Esophagus squamous epithelium (tissue), 5 donors: ENCODE measurements at places on chromosomes 5 and 9.

- DNase-seq = no peak
These were observed 9.9 kb upstream of the NINJ1 start for GRCh38 chr9:93143830-93144530.

DNA sequence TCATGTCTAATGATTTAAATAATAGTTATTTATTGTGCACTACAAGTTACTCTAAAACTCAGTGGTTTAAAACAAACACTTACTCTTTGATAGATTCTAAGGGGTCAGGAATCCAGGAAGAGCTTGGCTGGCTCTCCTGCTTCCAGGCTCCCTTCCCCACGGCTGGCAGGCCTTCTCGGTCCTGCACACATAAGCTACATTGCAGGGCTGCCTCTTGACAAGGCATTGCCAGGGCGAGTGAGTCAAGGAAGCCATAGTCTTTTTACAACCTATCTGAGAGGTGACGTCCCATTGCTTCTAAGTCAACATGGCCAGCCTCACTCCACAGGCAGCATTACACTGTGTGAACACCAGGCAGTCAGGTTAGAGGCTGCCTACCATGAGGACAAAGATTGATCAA lies 119.8 kb downstream of the AUH start:
- no peak for DNase-seq

- no peak for DNase-seq
These were observed 116.7 kb upstream of the PITX1 start for GRCh38 chr5:135150767-135151166.

GRCh38 chr9:31471010-31471409 lies 913.4 kb upstream of the ACO1 start:
- no peak for DNase-seq
